Astrocyte of the hippocampus (primary cell): ENCODE measurements at places on chromosomes 1 and 21.

GRCh38 chr1:65729259-65729658 lies 63.4 kb upstream of the PDE4B start:
- no peak for DNase-seq

DNA sequence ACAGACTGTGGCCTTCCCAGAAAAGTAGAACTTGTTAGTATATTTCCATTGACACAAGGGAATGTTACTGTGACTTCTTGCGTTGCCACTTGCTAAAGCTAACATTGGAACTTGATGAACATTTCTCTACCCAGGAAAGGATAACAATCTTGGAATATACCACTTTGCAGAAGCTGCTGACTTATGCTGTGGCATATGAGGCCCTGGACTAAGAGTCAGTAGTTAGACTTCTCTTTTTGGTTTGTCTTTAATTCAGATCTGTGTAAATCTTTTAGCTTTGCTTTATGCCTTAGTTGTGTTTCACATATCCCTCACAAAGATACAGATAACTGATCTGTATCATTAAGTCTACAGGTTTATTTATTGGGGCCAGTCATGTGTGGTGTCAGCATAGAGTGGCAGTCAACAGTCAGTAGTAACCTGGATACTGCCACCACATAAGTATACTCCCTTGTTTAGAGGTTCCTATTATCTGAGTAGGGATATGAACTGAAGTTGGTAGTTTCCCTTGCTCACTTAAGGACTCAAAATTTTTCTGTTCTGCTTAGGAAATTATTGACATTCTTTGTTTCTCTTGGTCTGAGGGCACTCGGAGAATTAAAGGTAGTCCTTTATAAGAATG lies 14.7 kb downstream of the RNF2 start:
- DNase-seq = no peak

GRCh38 chr1:32106663-32107275 lies 1.1 kb upstream of the KPNA6 start:
- no peak for DNase-seq

- DNase-seq = no peak
Measured at GRCh38 chr1:7629011-7629410, 142.1 kb upstream of the VAMP3 start.

DNA sequence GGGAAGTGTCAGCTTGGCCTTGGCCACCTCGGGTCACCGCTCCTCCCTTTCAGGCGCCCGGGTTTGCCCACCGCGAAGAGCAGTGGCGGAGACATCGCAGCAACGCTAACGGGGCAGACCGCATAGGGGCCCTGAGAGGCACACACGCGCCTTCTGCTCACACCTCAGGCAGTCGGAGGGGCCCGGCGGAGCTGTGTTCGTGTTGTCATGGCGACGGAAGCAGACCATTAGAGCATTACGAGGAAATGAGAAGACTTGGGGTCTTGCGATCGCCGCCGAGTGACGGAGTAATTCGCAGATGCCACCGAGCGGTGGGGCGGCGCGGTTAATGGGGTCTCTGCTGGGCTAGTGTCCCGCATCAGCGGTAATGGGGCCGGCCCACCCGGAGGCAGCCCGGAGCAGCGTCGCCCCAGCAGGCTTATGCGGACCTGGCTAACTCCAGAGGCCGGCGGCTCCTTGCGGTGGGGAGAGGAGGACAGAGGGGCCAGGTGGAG lies 144.1 kb downstream of the TNR start:
- DNase-seq = peak; percentile 18

- no peak for DNase-seq
Measured at GRCh38 chr1:247277191-247277590, 21.3 kb downstream of the VN1R5 start.

- DNase-seq = no peak
Measured at GRCh38 chr1:201561195-201561564, 22.3 kb downstream of the NAV1 start.

DNA sequence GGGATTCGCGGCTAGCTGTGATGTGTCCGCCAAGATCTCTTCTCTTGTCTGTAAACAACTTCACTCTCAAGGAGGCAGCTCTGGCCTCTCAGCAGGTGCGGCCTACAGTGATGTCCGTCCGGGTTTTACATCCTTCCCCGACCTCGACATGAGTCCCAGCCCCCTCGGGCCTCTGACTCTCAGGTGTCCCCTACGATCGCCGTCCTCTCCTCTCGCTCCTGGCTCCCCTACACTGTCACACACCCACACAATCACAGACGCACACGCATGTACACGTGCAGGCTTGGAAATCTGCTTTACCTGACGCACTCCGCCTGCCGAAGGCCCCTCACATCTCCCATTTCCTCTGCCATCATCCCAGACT lies 797 bp upstream of the RSPH1 start:
- no peak for DNase-seq

GRCh38 chr1:81844477-81844876 lies 43.7 kb downstream of the ADGRL2 start:
- DNase-seq = no peak

DNA sequence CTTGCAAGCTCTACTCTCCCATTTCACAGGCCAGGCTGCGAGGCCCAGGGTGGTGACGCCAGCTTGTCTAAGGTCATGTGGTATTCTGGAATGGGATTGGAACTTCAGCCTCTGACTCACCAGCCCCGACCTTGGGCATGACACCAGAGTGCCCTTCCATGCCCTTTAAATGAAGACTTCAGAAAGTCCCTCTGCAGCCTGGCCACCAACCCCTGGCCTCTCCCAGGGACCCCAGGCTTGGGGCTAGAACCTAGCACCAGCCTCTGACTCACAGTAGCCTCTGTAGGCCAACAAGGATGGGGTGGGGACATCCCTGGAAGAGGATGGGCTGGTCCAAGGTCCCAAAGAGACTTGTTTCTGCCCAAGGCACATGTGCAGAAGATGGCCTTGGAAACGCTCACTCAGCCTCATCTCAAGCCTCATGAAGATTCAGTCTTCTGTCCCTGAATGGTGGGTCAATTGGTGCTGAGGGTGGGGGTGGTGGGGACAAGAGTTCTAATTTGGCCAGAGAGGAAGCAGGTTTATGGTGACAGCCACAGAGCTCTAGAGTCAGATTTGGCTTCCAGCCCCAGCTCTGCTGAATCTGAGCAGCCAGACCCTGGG lies 36.1 kb upstream of the RUNX3 start:
- no peak for DNase-seq

DNA sequence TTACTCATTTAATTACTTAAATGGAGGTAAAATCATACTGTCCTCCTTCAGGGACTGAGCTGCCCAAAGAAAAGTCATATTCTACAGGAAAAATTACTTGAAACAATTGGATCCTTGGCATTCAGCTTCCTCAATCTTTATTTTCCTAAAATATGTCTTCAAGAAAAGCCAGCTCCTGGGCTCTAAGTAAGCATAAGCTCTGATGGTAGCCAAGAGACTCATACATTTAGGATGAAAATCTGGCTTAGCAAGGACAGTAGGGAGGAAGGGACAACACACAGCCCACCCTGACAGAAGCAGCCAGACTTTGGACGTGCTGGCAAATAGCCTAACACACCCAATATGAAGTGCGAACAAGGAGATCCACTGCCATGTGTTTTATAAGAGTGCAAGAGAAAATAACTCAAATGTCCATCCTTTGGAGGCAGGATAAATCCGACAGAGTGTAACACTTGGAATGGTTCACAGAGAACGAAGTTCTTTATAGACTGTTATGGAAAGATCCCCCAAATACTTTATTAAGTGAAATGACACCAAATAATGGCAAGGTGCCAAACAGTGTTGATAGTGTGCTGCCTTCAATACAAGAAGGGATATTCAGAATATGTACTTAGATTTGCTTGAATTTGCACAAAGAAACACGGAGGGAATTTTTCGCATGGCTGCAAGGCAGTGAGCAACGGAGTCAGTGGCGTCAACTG lies 14.1 kb downstream of the CAPN8 start:
- no peak for DNase-seq

DNA sequence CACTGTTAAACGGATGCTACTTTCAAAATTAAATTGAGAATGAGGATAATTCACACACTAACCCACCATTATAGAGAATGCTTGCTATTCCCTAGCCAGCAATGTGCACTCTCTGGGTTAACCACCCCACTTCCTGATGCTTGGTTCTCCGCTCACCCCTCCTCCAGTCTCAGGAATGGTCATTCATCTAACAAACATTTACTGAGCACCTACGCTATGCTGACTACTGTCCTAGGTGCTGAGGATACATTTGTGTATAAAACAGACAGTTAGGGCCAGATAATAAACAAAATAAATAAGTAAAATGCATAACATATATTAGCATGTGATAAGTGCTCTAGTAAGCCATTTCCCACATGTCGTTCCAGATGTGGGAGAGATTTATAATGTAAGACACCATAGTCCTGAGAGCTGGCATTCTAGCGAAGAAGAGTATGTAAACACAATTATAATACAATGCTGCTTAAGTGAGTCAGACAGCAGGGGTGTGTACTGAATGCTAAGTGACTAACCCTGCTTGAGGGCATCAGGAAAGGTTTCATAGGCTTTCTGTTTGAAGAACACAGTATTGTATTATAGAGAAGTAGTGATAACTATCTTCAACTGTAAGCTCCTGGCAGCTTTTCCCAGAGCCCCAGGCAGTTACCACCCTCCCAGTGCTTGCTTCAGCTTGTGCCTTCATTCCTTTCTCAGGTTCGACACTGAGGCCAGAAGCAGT lies 126.7 kb upstream of the CACHD1 start:
- DNase-seq = peak; percentile 51

DNA sequence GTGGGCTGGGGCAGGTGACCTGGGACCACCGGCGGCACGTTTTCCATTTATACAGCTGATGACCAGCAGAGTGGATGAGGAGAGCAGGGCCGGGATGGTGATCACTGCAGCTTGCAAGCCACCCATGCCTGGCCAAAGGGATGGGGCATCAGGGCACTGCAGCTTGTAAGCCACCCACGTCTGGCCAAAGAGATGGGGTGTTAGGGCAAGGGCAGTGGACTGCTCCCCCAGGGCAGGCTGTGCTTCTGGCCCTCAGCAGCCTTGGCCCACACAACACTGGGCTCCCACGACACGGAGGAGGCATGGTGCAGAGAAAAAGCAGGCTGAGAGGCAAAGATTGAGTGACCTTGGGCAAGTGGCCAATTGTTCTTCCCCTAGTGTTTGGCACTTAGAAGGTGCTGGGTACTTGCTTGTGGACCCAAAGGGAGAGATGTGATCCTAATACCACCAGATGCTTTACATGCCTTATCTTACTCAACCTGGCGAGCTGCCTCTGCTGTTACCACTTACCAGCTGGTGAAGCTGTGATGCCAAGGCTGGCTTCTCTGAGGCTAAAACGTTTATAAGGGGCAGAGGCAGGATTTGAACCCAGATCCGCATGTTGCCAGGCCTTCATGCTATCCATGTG lies 48.3 kb downstream of the TRIM62 start:
- no peak for DNase-seq

DNA sequence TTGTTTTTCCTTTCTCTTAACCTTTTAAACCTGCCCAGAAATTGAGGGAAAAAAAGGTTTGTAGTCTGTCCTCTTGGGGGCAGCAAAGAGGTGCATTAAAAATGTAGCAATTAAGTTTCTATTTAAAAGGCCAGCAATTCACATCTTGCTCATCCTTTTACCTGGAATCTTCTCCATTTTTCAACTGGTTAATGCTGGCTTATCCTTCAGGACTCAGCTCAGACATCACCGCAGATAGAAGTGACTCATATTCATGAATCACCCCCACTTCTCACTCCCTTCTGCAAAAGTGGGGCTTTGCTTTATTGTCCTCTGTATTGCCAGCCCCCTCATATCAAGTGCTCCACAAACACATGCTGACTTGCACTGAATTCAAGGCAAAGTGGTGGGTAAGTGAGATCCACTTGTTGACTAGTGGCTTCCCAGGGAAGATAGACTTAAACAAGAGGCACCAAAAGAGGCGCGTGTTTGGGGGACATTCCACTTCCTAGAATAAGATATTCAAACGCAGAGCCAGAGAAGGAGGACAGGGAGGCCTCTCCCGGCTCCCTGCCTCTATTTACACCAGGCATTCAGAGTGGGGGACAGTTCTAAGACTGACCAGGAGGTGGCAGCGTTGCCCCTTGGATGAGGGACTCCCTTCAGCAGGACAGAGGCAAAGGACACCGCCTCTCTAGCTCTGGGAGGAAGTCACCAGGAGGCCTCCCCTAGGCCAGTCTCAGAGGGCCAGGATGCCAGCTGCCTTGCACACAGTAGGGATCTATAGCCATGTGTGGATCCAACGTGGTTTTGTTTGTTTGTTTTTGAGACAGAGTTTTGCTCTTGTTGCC lies 23.2 kb upstream of the ZNF648 start:
- peak; percentile 92 for DNase-seq
